CD4-positive, alpha-beta T cell treated with Interferon gamma for 1 hour (primary cell): ENCODE measurements at places on chromosomes 4 and X.

- DNase-seq = no peak
These were observed 88.8 kb upstream of the GPC3 start for GRCh38 chrX:134074151-134074550.

DNA sequence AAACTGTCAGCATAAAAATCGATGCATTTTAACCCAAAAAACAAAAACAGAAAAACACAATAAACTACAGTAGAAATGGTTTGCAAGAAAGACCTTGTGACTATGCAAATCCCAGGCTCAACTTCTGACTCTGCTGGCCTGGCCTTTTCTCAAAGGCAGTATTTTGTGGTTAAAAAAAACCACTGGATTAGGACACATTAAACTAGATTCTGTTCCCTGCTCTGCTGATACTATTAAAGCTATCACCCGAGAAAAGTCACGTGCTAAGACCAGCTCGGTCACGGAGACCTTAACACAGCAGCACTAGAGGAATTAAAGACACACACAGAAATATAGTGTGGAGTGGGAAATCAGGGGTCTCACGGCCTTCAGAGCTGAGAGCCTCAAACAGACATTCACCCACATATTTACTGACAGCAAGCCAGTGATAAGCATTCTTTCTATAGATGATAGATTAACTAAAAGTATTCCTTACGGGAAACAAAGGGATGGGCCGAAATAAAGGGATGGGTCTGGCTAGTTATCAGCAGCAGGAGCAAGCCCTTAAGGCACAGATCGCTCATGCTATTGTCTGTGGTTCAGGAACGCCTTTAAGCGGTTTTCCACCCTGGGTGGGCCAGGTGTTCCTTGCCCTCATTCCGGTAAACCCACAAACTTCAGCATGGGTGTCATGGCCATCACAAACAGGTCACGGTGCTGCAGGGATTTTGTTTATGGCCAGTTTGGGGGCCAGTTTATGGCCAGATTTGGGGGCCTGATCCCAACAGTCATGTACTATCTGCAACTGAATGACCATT lies 16.1 kb downstream of the CBR4 start:
- no peak for DNase-seq

DNA sequence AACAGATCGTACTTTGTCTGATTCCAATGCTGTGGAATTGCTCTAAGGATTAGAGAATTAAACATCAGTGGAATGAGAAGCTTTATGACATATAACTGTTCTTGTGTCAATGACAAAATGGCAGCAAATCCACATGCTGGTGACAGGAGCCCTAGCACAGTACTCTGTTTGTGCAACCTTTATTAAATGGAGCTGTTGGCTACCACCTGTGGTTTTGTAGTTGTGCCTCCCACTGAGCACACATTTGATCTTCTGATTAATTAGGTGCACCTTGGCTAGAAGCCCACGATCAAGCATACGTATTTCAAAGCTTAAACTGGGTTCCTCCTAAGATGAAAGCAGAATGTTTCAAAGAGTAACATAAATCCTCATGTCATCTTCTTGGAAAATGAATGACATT lies 394.0 kb upstream of the IGFBP7 start:
- DNase-seq = no peak

- no peak for DNase-seq
These were observed 24.1 kb downstream of the CT45A1 start for GRCh38 chrX:135737366-135738071.

DNA sequence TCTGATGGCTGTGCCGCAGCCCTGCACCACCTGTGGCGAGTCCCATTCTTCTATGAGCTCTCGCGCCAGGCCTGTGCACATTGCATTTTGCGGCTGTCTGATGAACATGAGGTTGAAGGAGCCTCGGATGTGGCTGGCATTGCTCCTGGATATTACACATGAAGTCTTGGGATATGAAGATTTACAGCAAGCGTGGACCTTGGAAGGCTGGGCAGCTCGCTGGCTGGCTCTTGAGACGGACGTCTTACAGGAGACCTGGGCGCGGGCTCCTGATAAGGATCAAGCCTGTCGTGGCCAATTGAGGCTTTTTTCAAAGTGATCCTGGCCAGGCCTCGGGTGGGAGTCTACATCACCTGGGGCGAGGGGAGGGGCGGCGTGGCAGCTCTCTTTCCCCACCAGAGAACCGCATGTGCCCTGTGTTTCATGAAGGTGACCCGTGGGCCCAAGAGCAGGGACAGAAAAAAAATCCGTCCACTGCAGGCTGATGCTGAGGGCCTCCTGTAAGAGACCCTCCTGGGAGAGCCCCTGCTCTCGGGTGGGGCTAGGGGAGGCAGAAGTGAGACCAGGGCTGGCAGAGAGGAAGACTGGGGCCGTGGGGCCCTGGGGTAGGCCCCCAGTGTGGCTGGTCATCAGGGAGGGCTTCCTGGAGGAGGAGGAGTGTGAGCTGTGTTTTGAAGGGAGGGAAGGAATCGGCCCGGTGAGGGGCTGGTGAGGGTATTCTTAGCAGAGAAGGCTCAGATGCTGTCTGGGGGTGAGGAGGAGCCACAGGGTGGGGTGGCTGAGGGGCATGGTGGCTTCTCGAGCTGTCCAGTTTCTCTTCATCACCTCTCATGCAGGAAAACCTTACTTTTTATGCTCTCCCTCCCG lies 23.6 kb downstream of the CPZ start:
- DNase-seq = no peak

- DNase-seq = no peak
These were observed 22.3 kb downstream of the UBA6 start for GRCh38 chr4:67678612-67679011.

- no peak for DNase-seq
These were observed 211.9 kb downstream of the SOX3 start for GRCh38 chrX:140292961-140293360.

DNA sequence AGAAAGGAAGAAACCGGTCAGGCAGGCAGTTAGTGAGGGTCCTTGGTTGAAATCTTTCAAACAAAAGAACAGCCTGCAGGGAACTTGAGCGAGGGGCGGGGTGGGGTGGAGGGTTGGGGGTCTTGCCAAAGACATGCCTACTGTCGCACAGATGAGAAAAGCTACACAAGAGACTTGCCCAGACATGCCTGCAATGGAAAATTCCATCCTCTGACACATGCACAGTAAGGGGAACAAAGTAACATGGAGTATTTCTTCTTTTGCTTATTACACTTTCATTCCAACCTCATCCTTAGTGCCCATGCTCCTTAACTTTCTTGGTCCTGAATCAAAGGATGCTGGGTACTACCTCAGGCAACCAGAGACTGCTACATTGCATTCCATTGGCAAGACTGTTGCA lies 1491.2 kb downstream of the STIM2 start:
- no peak for DNase-seq

DNA sequence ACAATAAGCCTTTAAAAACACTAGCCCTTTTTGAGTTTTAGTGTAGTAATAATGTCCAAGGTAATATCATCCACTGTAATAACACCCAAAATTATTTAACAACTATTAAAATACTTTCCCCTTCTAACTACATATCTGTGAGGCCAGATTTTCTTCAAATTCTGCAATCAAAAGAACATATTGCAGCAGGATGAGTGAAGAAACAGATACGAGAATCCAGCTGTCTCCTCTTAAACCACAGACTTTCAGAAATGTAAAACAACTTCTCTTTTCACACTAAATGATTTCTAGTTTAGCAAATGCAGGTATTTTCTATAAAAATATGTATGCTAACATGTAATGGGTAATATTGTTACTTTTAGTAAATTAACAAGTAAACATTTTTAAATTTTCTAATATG lies 148.9 kb downstream of the PRDM5 start:
- no peak for DNase-seq

DNA sequence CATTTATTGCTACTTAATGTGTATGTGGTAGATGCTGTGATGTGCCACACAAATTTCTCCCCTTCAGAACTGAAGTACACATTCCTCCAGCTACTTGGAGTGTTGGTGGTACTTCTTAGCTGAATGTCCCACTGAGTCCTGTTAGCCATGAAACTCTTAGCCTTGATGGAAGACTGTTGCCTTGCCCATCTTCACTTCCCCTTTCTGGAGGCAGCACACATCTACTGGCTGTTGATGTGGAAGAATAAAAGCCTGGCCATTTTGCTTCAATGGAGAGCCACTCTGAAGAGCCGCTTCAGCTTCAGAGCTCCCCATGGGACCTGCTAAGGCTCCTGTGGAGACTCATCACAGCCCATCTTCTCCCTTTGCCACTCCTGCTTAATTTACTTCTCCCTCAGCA lies 157.7 kb upstream of the PITX2 start:
- DNase-seq = no peak

- no peak for DNase-seq
These were observed 4.6 kb upstream of the DCAF4L1 start for GRCh38 chr4:41976775-41977516.

GRCh38 chr4:114226968-114227760 lies 247.7 kb upstream of the ARSJ start:
- DNase-seq = no peak

DNA sequence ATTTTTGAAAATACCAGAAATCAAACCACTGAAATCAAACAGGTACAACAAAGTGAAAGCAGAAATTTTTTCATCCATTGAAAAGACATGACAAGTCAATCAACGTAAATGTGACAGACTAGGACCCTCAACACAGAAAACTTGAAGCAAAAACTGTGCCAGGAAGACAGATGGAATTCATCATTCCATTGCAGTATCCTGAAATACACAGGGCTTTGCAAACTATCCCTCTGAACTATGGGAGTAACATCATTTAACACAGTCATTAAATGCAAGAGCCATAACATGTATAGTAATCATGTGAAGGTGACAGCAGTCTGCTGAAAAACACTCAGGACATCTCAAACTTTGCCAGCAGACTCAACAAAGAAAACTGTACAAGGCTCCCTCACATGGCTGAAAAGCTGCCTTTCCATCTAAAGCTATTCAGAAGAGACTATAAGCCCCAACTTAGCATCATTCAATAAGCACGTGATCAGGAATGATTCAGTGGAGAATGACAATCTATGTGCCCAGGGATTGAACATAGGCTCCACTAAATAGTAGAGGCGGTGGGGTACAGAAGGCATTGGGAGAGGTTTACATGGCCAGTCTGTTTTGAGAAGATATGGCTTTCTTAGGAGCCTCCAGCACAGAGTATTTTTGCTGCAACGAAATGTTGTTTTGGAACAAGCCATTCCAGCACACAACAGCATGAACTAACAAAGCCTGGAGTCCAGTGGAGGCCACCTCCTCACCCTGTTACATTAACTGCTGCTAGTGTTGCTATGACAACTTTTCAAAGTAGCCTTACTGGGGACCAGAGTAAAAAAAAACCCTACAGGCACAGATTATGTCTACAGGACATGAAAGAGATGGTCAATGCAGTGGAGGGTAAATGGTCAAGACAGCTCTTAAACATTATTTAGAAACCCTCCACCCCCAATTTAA lies 274.5 kb upstream of the NOCT start:
- no peak for DNase-seq

- no peak for DNase-seq
These were observed 119.3 kb upstream of the NR3C2 start for GRCh38 chr4:148561467-148561866.

GRCh38 chr4:81166458-81167160 lies 48.4 kb downstream of the PRKG2 start:
- no peak for DNase-seq

- no peak for DNase-seq
These were observed 166.4 kb downstream of the ARHGAP6 start for GRCh38 chrX:11499076-11500044.

GRCh38 chr4:88697588-88698329 lies at the start of gene NAP1L5:
Gene NAP1L5, minus strand, starts transcription at chr4:88697829. Its CDS starts 75 bp downstream, at chr4:88697754.
- DNase-seq = peak; percentile 83

DNA sequence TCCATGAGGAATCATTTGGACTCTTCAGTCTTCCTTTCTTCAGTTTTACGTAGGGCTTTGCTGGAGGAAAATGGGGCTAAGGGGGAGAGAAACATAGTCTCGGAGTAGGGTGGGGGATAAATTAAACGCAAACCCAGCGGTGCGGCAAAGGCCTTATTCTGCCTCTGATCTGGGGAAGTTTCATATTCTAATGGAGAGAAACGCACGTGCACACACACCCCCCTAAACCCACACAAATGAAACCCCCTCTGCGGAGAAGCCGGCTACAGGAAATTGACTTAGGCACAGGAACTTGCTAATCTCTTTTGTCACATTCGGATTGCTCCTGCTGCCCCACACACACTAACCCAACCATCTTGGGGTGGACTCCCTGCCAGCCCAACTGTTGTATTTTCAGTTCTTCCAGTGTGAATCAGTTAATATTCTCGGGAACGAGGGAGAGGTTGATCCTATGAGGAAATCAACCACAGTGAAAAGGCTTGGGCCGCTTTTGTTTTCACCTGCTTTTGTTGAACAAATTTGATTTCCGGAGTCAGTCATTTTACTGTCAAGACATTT lies at the start of gene RHOH:
Gene RHOH (plus strand): TSS at position 308 of the 558 bp plus-strand sequence. CDS start 46,356 bp downstream, outside the sequence.
- DNase-seq = peak; percentile 87

- no peak for DNase-seq
These were observed 24.5 kb downstream of the KIAA0232 start for GRCh38 chr4:6806924-6807626.

DNA sequence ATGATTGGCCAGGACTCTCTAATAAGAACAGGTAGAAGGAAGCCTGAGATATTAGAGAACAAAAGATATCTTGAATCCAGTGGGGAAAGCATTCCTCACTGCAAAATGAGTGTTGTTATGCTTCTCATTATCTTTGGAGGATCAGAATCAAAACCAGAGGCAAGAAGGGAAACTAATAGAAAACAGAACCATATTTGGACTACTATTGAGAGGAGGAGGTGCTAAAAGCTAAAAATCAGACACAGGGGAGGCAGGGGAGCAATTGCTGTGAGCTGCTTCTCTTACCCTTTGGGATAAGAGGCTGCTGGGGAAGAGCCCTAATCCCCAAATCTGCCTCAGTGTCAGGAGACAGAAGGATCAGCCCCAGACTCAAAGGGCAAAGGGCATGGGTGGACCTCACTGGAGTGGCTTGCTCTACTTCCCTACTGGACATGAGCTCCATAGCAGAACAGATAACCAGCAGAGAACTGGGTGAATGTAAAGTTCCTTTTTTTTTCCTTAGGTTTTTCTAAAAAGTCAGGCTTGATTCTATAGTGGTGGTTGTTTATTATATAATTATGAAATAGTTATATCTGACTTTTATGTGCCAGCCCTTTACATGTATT lies 60.1 kb downstream of the SEPTIN11 start:
- no peak for DNase-seq

DNA sequence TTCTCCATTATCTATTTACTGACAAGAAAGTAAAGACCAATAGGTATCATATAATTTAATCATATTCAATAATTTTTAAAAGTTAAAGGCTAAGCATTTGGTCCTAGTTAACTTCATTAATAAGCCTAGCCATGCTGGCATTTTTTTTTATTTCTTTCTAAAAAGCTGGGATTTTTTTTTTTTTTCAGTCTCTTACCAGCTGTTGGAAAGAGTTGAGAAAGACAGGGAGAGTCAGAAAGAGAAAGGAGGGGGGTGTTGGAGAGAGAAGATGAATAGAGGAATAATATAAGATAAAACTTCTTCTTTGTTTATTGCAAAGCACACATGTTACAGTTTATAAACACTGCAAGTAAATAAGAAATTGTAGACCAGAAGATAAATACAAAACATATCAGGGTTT lies 5.9 kb upstream of the NR3C2 start:
- DNase-seq = no peak

- no peak for DNase-seq
These were observed 170.2 kb upstream of the PCDH18 start for GRCh38 chr4:137702512-137702911.

- DNase-seq = no peak
These were observed 48.9 kb downstream of the C4orf50 start for GRCh38 chr4:5969336-5969735.
